ENCODE measurements at places on chromosomes 3 and 15.

DNA sequence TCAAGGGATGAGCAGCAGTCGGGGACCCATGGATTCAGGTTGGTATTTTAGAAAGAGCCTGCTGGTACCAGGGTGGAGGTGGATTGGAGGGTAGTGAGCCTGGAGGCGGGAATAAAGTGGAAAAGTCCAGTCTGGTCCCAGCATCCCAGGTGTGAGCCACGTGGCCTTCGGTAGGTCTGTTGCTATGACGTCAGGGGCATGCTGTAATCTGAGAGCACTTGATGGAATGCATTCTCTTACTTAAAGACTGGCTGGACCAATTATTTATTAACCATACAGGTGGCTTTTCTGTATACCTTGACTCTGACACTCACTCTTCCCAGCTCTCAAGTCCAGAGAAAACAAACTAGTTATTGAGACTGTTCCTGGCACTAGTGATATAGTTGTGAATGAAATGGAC is 389.9 kb upstream of the RGMA start:
- DNase-seq = no peak

- peak; percentile 20 for DNase-seq
Observed at GRCh38 chr15:76945494-76946093, 14.0 kb downstream of the RCN2 start.

- no peak for DNase-seq
Observed at GRCh38 chr3:37668818-37669610, 192.7 kb upstream of the CTDSPL start.

DNA sequence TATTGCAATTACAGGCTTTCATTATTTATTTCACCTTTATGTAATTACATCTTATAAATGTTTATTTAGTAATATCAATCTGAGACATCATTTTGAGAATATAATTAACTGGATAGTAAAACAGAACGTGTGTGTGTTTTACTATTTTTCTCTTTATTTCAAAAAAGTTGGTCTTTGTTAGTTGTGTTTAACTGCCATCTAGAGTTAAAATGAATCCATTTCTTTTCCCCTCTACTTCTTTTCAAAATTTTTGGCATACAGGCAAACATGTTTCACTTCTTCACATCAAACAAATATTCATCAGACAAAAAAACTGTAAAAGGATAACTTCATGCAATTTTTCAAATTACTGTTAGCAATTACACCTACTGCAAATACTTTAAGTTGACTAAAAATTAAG is 61.1 kb downstream of the FEZF2 start:
- no peak for DNase-seq

Data from fibroblast of skin of back (primary cell).